CD4-positive, alpha-beta T cell treated with Interleukin-12 subunit alpha and Interleukin-12 subunit beta, for 1 hour (primary cell): ENCODE measurements at places on chromosomes 16 and 17.

DNA sequence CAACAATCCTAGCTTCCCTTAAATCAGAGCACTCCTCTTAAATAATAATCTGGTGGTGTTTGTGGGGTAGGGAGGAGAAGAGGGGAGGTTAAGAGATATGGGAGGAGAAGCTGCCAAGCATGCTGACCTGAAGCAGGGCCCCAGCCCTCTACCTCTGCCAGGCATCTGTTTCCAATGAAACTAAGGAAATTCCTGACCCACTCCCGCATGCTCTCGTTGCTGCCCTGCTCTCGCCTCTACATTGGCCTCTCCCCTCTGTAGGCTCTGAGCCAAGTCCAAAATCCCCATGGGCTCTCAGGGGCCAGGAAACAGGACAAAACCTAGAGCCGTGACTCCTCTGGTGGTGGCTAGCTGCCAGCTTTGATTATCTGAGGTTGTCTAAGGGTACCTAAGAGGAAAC lies 559.5 kb upstream of the CDH11 start:
- DNase-seq: no peak

DNA sequence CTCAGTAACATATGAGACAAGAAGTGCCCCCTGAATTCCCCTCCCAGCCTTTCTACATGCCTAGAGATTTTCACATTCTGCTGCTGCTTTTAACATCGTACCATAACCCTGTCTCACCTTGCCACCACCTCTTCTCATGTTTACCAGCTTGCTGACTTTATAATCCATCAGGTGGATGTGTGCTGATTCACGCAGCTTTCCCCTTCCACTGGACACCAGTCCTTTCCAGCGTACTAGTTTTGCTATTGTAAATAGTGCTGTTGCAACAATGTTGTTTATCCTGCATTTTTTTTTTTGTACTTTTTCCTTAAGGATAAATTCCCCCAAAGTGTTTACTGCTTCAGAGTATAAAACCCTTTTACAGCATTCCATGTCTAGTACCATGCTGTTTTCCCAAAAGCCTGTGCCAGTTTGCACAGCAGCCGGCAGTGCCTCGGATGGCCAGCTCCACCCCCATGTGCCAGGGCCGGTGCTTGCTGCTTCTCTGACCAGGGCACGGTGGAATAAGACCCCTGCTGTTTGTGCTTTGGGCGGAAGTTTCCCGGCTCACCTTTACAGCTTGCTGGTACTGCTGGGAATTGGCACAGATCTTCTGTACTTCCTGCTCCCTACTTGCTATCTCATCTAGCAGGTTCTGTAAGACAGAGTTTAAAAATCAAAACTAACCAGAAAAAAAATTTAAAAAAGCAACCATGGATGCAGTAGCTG lies 41.3 kb downstream of the UBN1 start:
- no peak for DNase-seq

DNA sequence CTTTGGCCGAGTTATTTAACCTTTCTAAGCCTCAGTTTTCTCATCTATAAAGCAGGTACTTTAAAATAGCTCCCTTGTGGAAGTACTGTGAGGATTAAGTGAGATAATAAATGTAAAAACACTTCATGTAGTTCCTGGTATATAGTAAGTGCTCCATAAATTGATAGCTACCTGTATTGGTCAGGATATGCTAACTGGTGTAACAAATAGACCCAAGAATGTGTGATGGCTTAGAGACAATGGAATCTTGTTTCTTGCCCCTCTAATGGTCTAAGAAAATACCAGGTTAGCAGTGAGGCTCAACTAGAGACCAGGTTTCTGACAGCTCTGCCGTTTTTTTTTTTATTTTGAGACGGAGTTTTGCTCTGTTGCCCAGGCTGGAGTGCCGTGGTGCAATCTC lies 29.8 kb downstream of the CCR7 start:
- DNase-seq: no peak

DNA sequence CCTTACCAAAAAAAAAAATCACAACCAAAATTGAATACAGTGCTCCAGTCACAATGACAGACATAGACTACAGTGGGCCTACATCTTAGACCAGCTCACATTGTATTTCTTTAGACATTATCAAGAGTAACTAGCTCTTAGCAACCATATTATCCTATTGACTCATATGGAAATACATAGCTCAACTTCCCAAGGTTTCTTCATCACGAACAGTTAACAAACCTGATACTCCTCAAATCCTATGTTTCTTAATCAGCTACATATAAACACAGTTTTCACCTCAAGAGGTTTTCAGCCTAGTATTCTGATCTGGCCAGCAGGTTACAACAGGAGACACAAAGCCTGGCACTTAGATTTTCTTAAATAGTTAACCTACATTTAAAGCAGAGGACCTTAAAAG lies 29.7 kb downstream of the CMC2 start:
- no peak for DNase-seq

DNA sequence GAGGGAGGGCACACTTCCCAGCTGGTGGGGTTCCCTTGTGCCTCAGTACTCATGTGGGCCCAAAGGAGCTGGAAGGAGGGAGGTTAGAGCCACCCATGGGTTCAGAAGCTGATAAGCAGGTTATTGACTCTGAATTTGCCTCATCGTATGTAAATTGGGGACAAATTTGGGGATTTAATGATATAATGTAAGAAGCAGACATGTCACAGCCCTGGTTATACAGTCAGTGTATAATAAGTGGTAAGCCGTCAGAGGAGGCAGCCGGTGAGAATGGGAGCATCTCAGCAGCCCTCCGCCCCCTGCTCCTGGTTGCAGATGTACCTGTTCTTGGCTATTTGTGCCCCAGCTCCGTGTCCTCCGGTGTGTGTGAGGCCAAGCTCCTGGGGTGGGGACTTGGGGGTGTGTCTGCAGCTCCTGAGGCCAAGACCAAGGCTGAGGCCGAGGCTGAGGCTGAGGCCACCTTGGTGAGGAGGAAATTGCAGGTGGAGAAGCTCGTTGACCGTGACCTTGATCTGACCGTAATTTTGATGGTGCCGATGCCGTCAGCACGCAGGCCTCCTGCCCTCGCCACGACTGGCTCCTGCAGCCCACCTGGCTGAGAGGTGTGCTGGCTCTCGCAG lies 288.1 kb downstream of the SEC14L1 start:
- no peak for DNase-seq

- DNase-seq: no peak
Observed at GRCh38 chr17:1162116-1162855, 17.5 kb downstream of the ABR start.
